ENCODE measurements at places on chromosomes 4 and X.

GRCh38 chr4:84877051-84877833 lies 89.2 kb downstream of the WDFY3 start:
- no peak for DNase-seq

GRCh38 chr4:64000241-64000640 lies 409.0 kb downstream of the TECRL start:
- no peak for DNase-seq

- no peak for DNase-seq
Measured at GRCh38 chr4:165606465-165607205, 227.8 kb downstream of the CPE start.

GRCh38 chr4:7395645-7396044 lies 39.1 kb downstream of the PSAPL1 start:
- DNase-seq: no peak

- DNase-seq: no peak
Measured at GRCh38 chrX:54043541-54044125, 640 bp downstream of the PHF8 start.

DNA sequence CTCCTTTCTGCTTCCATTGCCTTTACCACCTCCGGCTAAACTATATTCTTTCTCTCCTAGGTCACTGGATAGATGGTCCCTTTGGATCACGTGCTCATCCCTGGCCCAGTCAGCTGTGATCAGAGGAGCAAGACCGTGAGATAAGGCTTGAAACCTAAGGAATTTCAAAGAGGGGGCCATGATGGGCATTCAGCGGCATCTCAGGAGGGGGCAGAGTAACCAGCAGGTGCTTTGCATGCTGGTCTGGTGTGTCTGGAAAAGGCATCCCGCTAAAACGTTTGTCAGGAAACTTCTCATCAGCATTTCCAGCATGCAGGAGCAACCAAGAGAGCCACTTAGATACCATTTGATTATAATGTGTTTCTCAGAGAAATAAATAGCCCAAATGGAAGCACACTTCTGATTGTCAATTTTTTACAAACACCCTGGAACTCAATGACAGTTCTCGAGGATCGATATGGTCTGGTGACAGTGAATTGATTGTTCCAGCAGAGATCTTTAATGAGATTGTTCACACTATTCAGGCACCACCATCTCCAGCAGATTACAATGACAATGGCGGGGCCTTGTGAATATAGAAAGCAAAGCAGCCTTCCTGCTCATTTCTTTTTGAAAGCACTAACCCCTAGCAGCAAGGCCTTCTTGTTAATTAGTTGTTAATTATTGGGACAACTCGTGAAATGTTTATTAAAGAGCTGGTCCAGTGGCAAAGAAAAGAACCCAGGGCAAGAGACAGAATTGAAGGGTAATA lies 327.1 kb downstream of the PTTG2 start:
- no peak for DNase-seq

DNA sequence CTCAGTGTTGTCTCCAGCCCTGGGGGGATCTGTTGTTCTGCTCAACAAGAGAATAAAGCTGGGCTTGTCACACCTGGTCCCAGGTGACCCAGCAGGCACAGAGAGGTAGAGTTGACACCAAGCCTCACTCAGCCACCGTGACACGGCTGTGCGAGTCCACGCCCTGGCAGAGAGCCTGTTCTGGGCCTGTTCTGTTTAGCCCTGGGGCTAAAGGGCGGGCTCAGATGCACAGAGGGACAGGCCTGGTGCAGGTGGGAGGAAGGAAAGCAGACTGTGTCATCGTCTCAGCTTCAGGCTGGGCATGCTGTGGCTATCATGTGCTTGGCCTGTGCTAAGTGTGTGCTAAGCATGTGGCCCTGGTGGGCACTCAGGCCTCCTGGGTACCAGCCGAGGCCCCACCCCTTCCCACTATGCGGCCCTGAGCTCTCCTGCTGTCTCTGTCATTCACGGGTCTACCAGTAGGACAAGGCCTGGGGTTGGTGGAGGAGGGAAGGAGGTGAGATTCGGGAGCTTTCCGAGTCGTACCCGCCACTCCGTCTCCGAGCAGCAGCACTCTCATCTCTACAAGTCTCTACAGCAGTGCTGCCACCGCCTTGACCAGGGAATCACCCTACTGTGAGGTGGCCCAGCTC lies 10.8 kb downstream of the WFS1 start:
- no peak for DNase-seq

DNA sequence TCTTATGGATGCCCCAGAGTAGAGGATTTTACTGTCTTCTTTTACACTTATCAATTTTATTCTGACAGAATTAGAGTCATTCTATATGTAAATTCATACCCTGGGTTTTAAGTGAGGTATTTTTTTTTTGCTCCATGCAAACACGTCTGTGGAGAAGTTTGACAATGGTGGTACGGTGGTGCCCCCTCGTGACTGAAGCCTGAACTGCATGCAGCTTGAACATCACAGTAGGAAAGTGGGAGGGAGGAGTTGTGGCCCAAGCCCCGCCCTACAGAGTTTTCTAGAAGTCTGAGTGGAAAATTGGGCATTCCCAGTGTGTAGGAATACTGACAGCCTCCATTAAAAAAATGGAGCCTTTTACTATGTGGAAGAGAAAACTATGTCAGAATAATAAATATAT lies 73.3 kb upstream of the RAB40AL start:
- DNase-seq: peak; percentile 21

DNA sequence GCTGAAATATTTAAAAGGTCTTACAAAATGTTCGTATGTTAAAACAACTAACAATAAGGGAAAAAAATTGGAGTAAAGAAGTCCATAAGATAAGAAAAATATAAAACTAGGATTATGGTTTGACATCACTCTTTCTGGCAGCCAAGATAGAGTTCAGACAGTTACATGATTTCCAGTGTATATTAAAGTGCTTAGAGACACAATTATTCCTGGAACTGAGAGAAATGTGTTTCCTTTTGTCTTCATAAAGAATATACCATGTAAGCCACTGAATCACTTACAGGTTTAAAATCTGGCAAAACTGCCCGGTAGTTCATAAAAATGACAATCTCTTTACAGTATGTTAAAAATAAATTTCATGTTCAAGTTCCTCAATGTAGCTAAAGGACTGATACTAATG lies 538.7 kb upstream of the ATOH1 start:
- DNase-seq: no peak

GRCh38 chr4:183589461-183590099 lies 69.4 kb downstream of the RWDD4 start:
- no peak for DNase-seq

GRCh38 chr4:146282657-146283056 lies 68.3 kb downstream of the REELD1 start:
- no peak for DNase-seq

DNA sequence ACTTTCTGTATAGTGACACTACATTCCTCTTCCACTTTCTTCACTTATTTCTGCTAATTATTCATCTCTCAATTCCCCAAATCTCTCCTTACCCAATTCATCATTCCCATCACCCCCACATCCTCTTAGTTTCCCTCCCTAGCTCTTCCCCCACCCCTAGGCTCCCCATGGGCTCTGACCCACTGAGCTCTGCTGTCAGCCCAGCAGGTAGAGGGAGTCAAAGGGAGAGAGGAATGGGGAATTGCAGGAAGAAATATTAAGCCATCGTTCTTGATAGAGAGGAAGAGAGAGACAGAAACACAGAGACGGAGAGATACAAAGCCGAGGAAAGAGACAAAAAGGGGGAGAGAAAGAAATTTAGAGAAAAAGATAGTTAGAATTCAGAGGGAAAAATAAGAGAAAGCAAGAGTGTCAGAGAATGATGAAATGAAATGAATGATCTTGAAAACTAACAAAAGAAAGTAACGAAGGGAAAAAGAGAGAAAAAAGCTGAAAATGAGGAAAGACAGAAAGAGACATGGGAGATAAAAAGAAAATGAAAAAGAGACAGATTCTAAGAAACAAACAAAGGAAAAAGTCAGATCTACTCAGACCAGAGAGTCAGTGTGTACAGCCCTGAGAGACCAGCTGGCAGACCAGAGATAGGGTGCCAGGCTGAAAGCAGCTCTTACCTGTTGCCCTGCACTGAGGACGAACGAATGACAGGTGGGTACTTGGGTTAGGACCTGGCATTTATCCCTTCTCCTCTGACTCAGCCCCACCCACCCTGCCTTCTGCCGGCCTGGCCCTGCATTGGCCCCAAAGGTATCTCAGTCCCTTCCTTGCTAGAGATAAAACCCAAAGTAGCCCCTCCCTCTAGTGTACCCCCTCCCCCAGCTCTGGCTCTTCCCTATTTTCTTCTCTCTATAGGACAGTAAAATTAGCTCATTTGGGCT lies at the start of gene ALAS2:
ALAS2 (minus strand) TSS at position 707 of the 935 bp plus-strand sequence. CDS start 4,977 bp downstream, outside the sequence.
- no peak for DNase-seq

- DNase-seq: no peak
Measured at GRCh38 chr4:152944666-152945320, 8.7 kb downstream of the FHDC1 start.

DNA sequence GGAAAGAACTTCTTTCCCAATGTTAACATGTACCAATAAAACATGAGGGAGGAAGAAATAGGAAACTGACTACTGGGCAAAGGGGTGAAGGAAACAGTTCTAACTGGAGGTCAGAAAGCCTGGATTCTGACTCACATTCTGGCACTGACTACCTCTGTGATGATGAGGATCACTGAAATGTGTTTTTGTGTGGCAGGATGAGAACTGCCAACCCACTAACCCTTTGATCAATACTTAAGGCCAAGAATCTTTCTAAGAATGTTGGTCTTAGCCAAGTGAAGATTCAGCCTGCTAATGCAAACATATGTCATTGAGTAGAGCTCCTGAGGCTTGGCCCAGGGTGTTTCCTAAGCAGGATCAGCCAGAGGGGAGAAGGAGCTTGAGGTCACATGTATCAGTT lies 4.6 kb downstream of the ALAS2 start:
- no peak for DNase-seq

GRCh38 chr4:123453061-123453680 lies 56.6 kb downstream of the SPRY1 start:
- DNase-seq: no peak

DNA sequence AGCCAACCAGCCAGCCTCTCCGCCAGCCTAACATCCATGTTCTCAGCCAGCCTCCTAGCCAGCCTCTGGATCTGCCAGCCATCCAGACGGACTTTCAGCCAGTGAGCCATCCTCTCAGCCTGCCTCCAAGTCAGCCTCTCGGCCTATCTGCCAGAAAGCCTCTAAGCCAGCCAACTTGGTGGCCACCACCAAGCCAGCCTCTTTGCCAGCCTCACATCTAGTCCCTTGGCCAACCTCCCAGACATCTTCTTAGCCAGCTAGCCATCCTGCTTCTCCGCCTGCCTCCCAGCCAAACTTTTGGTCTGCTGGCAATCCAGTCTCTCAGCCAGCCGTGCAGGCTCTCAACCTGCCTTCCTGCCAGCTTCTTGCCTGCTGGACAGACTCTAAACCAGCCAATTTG lies 16.4 kb upstream of the ARAP2 start:
- DNase-seq: no peak

DNA sequence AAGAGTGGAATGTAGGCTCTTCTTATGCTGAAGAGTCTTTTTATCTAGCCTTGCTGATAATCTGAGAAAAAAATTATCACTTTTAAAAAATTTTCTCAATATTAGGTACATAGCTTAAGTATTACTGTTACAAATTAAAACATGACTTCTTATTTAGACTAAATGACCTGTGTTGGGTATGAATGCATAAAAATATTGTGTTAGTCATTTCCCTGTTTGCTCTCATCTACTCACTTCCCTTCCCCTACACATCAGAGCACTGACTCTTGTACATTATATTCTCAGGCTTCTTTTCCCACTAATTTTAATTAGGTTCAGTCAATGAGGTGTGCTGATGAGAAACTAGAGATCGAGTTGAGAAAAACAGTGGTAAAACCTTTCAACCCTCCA lies 881.0 kb downstream of the PCDH18 start:
- no peak for DNase-seq

DNA sequence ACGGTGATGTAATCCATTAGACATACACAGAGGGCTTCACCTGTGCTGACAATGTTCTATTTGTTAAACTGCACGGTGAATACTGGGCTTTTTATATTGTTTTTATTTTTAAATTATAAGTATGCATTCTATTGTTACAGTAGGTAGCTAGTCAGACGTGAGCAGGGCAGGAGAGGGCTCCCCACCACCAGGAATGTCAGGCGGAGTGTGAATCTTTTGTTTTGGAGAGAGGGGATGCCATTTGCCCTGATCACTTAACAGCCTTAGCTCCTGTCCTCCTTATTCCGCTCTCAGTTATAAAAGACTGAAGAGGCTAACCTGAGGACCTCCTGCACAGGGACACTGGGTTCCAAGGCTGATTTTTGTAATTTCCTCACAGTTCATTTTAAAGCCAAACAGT lies 151.6 kb upstream of the TAPT1 start:
- DNase-seq: no peak

GRCh38 chr4:182339221-182339641 lies 96.0 kb downstream of the TENM3 start:
- no peak for DNase-seq

GRCh38 chr4:56444719-56445118 lies 8.7 kb downstream of the PAICS start:
- DNase-seq: no peak

DNA sequence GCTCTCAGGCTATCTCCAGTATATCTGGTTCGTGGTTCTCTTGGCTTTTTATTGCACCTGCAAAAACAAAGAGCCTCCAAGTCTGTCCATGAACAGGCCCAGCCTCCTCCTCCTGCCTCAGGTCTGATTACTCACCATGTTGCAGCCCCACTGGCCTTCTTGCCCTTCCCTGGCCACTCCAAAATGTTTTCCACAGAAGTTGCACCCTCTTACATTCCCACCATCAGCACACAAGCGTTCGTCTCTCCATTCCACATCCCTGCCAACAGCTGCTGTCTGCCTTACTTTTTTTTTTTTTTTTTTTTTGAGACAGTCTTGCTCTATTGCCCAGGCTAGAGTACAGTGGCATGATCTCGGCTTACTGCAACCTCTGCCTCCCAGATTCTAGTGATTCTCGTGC lies 86.7 kb downstream of the RFC1 start:
- DNase-seq: no peak

- no peak for DNase-seq
Measured at GRCh38 chr4:180057891-180058671, 2185.1 kb upstream of the TENM3 start.

GRCh38 chr4:41362621-41363383 lies 106.1 kb downstream of the UCHL1 start:
- no peak for DNase-seq

- no peak for DNase-seq
Measured at GRCh38 chr4:1360423-1361283, 13.6 kb downstream of the UVSSA start.

DNA sequence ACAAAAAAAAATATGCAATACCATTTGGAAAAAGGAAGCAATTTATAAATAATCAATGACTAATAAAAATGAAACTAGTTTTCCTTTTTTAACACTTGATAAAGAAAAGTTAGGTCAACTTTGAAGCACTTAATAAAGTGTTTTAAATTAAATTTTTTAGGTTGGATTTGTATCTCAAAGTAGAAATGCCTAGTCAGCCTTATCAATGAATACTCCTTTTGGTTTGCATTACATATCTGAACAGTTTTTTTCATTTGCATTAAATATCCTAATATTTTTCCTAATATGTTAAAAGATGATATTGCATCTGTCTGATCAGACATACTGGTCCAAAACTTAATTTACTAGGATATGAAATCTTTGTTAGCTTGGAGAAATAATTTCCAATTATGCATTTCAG lies 155.8 kb upstream of the ZFP42 start:
- DNase-seq: no peak
